ENCODE measurements at places on chromosomes 3 and 15. TPM values are rescaled to one million over a fixed set of nuclear protein-coding genes. Genes with fewer than 3 reads are reported as not detected.

The DLEC1 gene
- 0.26 TPM for total RNA-seq

The C3orf80 gene
- not detected for total RNA-seq

DNA sequence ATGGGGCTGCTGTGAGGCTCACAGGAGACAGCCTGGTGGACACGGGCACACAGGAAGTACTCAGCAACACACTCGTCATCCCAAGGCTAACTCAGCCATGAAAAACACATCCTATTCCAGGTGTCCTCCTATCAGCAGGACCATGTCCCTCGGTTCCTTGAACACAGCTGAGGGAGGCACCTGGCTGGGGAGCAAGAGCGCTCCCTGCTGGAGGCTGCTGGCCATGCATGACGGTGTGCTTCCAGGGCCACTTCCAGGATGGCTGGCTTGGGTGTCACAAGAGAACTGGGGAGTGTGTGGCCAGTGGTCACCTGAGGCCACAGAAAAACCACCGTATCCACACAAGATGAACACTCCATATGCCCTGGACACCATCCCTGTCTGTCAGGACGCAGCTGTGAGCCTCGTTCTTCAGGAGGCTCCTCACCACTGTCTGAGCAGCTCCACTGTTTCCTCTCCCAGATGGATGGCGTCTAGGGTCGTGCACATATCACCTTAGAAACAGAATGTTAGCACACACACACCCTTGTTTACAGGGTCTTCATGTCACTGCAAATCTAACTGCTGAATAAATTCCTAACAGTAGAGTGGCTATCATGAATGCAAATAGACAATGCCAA, 31.0 kb downstream of the POC1A start:
- peak; percentile 79 for DNase-seq

The A4GNT gene
- total RNA-seq, result not detected

DNA sequence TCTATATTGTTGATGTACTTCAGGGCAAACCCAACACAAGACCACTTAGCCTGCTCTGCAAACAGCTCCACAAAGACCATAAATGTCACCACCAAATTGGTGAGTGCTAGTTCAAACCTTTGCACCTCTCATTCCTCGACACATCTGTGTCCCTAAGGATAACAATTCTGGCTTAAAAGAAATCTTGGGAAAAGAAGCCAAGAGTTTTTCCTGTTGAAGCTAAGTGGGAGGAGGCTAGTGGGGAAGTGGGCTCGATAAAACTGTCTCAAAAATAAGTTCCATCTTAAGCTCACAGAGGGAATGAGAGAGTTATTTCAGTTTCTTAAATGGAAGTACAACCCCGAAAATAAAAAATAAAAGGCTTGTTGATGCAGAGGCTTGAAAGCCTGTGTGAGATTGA, 40.4 kb upstream of the PRICKLE2 start:
- DNase-seq, result no peak

The ZNF80 gene
- not detected for total RNA-seq

DNA sequence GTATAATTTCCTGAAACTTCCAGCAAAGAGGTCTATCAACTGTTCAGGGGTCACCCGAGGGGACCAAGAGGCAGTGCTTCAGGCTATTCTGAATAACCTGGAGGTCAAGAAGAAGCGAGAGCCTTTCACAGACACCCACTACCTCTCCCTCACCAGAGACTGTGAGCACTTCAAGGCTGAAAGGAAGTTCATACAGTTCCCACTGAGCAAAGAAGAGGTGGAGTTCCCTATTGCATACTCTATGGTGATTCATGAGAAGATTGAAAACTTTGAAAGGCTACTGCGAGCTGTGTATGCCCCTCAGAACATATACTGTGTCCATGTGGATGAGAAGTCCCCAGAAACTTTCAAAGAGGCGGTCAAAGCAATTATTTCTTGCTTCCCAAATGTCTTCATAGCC, 6.8 kb downstream of the GCNT3 start:
- no peak for DNase-seq

- DNase-seq, result peak; percentile 86
Observed at GRCh38 chr3:13890377-13891016, 10.6 kb upstream of the WNT7A start.

- no peak for DNase-seq
Observed at GRCh38 chr3:36814066-36814717, 49.8 kb upstream of the DCLK3 start.

The MAPKBP1 gene
- total RNA-seq, result 12.9 TPM

Data from bronchial epithelial cell (primary cell).